ENCODE measurements at places on chromosomes 2 and 18. TPM values are rescaled to one million over a fixed set of nuclear protein-coding genes. Genes with fewer than 3 reads are reported as not detected.

C1QL2 gene
- total RNA-seq = 0.48 TPM

ALPI gene
- total RNA-seq = not detected

CERKL gene
- 0.24 TPM for total RNA-seq

POLR1B gene
- total RNA-seq = 24.1 TPM

Measured in A549 treated with Hydrocortisone at 1 μM for 4 hours (cell line).